ENCODE measurements at places on chromosomes 1 and 21.

DNA sequence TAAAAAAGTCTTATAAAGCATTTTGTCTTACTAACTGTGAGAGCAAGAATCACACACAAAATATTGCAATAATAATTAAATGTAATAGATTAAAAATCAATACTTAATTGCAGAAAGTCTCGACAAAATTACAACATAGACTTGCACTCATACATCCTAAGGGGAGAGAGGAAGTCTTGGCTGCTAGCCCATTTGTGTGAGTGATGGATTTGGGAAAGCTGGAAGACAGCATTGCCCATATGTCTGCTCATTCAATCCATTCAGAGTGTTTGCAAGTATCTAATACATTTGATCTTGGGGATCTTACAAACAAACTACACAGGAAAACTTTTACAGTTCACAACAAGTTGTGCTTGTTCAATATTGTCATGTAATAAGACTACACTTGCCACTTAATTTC is 140.5 kb downstream of the COL11A1 start:
- DNase-seq: no peak

DNA sequence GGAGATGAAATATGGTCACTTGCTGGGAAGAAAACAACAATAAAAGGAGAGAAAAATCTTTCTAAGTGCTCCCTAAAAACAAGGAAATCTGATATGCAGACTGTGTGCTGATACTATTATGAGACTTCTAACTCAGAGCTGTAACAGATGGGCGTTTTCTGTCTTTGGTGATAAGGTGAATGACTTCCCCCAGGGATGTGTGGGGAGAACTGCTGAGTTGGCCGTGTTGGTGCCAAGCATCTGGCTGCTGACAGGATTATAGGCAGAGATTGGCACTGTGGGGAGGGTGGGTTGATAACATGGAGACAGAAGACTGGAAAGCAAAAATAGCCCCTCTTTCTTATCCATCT is 438.5 kb upstream of the PLXNA2 start:
- peak; percentile 37 for DNase-seq

DNA sequence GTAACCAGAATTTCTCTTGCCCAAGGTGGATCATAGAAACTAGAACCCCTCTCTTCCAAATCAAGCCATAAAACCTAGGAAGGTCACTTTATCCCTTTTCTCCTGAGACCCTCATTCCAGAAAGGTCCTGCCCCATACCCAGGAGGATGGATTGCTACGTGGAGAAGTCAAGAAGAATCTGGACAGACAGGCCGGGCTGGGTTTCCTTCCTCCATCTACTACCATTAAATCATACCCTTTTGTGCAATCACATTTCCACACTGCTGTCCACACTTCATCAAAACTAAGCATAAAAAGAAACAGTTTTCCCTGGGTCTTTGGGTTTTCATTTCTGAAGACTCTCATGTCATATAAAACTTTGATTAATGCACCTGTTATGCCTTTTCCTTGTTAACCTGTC is 65.4 kb downstream of the C21orf91 start:
- no peak for DNase-seq

GRCh38 chr1:108072212-108072611 is 107.2 kb upstream of the VAV3 start:
- DNase-seq: no peak

DNA sequence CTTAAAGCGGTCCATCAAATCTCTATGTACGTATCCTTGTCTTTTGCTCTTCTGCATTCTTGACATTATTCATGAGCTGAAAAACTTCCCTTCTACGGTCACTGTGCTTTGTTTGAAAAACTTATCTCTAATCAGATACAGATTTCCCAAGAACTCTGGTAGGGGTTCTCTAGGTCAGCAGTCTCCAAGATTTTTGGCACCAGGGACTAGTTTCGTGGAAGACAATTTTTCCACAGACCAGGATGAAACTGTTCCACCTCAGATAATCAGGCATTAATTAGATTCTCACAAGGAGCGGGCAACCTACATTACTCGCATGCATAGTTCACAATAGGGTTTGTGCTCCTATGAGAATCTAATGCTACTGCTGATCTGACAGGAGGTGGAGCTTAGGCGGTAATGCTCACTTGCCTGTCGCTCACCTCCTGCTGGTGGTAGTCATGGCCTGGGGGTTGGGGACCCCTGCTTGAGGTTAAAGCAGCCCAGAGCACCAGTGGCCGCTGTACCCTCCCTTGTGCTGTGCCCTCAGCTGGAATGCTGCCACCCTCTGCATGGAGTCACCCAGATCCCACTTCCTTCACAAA is 30.8 kb downstream of the AK2 start:
- no peak for DNase-seq

DNA sequence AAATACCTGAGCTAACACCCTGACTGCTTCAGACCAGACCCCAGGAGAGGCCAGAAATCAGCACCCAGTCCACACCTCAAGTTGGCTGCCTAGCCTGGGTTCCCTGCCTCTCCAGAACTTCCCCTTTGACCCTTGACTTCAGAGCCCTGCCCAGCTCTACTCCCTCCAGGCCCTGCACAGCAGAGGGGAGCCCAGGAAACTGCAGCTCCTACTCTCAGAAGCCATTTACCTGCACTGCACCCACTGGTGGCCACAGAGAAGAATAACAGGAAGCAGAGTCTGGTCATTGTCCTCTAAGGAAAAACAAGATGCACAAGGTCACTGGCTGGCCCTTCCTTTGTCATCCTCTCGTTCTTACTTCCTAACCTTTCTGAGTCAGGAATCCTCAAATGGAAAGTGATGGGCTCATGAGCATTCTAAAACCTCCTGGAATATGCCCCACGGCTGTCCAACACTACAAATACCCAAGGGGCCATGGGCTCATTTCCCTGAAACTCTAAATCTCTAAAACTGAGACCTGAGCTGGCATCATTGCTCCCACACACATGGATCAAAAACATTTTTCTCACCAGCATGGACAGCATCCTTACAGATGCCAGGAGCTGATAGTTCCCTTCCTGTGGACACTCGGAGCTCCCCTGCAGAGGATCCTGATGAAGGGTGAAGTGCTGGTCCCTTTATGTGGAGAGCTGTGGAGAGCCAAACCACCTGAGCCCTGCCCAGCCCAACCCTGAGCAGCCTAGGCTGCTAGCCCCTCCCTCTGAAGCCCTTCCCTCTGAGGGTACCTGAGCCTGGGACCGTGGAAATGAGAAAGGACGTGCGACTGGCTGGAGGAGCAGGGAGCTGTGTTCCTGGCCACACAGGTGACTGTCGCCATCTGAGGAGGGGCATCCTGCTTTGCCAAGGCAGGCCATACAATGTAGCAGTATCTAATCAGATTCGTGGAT is at the start of gene ITLN2:
ITLN2 (minus strand) TSS at position 652 of the 947 bp plus-strand sequence; CDS start at position 584, 68 bp downstream.
- no peak for DNase-seq

GRCh38 chr1:12798911-12799310 is 7.7 kb downstream of the PRAMEF1 start:
- DNase-seq: no peak

DNA sequence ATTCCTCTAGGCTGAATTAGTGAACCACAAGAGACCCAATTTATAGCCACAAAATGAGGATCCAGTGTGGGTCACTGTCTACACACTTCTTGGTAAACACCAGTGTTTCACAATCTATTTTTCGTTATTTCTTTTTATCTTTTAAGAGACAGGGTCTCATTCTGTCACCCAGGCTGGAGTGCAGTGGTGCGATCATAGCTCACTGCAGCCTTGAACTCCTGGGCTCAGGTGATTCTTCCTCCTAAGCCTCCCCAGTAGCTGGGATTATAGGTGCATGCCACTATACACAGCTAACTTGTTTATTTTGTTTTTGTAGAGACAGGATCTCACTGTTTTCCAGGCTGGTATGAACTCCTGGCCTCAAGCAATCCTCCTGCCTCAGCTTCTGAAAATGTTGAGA is 29.3 kb upstream of the SLC45A3 start:
- no peak for DNase-seq

DNA sequence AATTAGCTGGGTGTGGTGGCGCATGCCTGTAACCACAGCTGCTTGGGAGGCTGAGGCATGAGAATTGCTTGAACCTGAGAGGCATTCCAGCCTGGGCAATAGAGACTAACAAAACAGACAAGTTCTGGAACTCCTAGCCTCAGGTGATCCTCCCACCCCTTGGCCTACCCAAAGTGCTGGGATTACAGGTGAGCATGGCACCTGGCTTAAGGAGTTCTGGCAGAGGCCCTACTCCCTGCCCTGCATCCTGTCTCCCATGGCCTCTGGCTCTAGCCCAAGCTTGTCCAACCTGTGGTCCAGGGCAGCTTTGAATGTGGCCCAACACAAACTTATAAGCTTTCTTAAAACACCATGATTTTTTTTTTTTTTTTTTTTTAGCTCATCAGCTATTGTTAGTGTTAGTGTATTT is 20.4 kb downstream of the TOMM20 start:
- no peak for DNase-seq

GRCh38 chr1:70277875-70278274 is 56.7 kb downstream of the SRSF11 start:
- no peak for DNase-seq

DNA sequence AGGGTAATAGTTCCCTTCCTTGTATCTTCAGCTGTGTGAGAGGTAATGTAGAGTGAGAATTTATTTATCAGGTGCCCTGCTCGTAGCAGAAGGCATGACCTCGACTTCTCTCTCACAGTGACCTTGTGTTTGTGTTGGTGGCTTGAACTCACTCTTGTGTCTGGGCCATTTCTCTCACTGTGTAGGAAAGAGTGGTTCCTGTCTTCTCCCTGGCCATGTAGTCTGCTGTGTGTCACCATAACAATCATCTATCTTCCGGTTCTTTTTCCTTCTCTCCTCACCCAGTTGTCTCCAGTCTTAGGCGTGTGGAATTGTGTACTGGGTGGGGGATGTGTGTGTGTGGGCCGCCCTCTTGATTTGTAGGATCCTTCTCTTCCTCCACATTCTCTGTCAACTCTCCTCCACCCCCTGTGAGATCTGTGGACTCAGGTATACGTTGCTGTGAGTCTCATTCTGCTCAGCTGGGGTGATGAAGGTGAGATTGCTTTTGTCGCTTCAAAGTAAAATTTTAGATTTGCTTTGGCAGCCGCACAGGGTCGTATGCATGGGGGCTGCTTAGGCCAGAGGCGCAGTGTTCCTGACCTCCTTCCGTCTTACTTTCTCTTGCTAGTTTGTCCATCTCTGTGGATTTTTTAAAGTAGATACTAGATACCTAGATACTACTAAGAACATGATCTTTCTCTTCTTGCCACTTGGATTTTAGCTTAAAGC is 31.6 kb downstream of the MAPKAPK2 start:
- no peak for DNase-seq

GRCh38 chr1:166721145-166721544 is 118.1 kb upstream of the POGK start:
- DNase-seq: no peak

DNA sequence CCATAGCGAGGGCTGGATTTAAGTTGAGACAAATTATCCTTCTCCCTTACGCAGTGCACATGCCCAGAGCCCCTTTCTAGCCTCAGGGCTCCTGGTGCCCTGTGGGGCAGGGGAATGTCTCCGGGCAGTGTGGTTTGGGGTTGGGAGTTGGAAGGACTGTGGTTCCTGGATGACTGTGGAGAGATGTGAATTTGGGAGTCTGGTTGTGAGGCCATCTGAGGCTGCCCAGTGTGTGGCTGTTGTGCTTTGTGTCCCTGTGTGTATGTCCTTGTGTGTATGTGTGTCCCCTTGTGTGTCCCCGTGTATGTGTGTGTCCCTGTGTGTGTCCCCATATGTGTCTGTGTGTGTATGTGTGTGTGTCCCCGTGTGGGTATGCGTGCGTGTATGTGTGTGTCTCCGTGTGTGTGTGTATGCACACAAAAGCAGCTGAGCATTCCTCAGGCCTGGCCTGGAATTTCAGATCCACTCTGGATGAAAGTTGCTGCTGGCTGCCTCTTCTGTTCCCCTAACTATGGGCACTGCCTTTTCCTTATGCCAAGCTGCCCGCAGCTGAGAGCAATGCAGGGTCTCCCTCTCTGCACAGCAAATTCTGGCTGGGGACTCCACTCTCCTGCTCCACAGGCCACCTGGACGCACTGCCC is 65.4 kb downstream of the UBIAD1 start:
- DNase-seq: no peak

- DNase-seq: no peak
Measured at GRCh38 chr1:204733289-204733688, 47.8 kb upstream of the LRRN2 start.

DNA sequence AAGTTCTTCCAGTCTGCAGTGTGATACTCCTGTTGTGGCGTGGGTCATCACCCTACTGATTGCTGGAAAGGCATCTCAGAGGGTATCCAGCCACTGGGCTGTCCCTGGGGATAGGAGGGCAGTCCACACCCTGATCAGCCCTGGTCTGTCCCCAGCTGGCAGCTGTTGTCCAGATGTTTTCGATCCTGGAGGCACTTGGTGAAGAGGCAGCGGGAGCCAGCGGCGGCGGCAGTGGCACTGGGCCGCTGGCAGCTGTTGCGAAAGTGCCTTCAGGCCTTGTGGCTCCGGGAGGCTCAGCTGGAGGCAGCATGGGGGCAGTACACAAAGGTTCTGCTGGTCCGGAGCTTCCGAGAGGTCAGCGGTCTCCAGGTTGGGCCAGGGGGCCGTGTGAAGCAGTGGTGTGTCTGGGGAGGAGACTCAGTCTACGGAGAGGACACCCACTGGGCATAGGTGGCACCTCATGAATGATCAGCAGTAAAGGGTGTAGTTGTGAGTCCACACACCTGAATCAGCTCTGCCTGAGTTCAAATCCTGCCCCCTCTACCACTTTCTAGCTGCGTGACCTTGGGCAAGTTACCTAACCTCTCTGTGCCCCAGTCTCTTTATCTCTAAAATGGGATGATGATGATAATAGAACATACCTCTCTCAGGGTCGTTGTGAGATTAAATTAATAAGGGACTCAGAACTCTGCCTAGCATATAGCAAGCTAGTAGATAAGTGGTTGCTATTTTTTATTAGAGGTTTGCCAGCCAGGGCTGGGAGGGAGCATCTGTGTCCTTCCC is 6.1 kb downstream of the C1orf167 start:
- DNase-seq: no peak

DNA sequence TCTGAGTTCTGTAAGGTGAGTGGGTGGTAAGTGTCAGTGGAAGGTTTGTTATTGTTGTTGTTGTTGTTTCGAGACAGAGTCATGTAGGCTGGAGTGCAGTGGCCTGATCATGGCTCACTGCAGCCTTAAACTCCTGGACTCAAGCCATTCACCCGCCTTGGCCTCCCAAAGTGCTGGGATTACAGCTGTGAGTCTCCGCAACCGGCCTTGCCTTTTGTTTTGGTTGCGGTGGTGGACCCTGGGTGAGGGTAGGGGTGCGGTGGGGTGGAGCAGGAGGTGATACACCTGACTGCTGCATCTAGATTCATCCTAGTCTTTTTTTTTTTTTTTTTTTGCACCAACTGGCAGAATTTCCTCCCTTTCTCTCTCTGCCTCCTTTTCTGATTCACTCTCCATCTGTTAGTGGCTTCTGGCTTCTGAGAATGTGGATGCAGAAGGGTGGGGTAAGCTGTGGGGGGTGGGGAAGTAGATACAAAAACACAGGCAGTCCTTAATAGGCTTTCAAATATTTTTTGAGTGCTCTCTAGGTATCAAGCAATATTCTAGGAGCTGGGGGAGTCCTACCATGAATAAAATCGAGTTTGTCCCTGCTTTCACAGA is 4.6 kb upstream of the GMEB1 start:
- DNase-seq: no peak

DNA sequence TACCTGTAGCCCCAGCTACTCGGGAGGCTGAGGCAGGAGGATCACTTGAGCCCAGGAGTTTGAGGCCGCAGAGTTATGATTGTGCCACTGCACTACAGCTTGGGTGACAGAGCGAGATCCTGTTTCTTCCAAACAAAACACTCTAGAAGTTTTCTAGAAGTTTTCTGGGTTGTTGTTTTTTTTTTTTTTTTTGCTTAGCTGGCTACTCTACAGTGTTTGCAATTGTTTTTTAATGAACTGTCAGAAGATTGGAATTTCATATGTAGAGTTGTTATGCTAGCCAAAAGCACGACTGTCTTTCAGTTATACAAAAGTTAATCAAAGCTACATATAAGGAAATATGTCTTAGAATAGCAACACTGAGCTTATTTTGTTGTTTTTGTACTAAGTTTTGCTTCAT is 30.9 kb upstream of the NEXN start:
- no peak for DNase-seq
